T-helper 2 cell (primary cell): ENCODE measurements at places on chromosomes 16 and 17.

- DNase-seq, result no peak
Observed at GRCh38 chr16:15811481-15812400, 45.1 kb downstream of the MYH11 start.

GRCh38 chr17:10844621-10845387 is 6.9 kb upstream of the PIRT start:
- DNase-seq, result peak; percentile 62

GRCh38 chr16:57867000-57867561 is 64.8 kb upstream of the KIFC3 start:
- DNase-seq, result no peak

DNA sequence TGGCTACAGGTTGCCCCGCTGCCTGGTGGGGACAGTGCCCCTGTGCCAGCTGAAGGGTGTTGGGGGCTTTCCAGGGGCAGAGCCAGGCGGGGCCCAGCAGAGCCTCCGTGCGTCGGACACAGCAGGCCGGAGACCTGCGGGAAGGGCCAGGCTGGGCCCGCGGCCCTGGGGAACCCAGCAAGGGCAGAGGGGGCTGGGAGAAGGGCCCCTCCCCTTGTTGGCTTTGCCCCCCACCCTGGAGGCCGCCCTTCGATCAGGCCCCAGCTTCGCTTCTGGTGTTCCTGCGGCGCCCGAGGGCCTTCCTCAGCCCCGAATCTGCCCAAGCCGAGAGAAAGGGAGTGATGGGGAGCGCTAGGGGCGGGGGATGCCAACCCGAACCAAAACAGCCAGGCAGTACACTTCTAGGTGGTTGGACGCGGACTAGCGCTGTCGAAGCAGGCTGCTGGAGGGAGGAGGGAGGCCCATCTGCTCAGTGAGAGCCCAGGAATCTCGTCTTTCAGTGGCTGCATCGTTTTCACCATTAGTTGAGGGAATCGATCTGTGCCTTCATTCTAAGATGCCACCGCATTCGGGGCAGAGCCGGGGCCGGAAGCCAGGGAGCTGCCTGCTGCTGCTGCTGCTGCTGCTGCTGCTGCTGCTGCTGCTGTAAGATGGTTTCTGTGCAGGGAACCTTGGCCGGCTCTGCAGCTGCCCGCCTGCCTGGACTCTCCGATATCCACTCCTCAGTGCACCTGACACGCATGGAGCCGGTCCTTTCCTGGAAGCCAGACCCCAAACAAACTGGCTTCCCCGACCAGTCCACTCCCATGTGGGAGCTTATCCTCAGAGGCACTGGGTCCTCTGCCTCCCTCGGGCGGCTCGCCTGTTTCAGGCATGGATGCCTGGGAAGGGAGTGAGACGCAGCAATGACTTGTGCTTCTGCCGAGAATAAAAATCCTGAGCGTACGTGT is 1.7 kb downstream of the JPH3 start:
- DNase-seq, result no peak

DNA sequence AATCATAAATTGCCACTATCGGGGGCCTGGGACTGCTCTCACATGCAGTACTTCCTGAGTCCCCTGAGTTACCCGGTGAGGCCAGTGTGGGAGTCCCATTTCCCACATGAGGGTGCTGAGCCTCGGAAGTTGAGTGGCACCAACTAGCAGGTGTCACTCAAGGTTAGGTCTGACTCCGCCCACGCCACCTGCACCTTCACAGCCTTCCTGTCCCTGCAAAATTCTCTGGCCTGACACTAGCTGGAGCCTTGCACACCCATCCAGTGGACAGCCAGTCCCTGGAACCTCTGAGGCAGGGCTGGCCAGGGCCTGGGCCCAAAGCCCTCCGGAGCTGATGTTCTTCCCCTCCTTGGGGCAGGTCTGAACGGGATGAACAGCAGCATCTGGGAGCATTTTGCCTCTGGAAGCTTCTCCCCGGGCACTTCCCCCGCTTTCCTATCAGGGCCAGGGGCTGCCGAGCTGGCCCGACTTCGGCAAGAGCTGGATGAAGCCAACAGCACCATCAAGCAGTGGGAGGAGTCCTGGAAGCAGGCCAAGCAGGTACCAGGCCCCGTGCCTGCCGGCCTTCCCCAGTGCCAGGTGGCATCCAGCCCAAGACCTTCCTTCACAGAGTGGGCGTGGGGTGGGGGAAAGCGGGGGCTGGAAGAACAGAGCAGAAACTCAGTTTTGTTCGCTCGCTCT is 21.9 kb downstream of the UNC13D start:
- peak; percentile 44 for DNase-seq

GRCh38 chr16:86288716-86289294 is 221.5 kb upstream of the FOXF1 start:
- no peak for DNase-seq

GRCh38 chr17:17229416-17230384 is 7.3 kb downstream of the FLCN start:
- no peak for DNase-seq

- DNase-seq, result peak; percentile 21
Observed at GRCh38 chr16:3266873-3267537, 10.6 kb upstream of the MEFV start.

DNA sequence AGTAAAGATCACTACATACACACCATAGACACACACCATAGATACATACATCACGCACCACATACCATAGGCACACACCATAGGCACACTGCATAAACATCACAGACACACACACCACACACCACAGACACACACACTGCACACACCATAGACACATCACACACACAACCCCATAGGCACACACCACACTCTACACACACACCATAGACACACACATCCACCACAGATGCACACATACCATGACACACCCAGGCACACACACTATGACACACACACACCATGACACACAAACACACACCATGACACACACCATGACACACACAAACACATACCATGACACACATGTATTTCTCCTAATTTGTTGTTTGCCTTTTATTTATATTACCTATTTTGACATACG is 14.1 kb downstream of the TBC1D16 start:
- no peak for DNase-seq

- no peak for DNase-seq
Observed at GRCh38 chr16:75219088-75219487, 300 bp downstream of the CTRB1 start.

DNA sequence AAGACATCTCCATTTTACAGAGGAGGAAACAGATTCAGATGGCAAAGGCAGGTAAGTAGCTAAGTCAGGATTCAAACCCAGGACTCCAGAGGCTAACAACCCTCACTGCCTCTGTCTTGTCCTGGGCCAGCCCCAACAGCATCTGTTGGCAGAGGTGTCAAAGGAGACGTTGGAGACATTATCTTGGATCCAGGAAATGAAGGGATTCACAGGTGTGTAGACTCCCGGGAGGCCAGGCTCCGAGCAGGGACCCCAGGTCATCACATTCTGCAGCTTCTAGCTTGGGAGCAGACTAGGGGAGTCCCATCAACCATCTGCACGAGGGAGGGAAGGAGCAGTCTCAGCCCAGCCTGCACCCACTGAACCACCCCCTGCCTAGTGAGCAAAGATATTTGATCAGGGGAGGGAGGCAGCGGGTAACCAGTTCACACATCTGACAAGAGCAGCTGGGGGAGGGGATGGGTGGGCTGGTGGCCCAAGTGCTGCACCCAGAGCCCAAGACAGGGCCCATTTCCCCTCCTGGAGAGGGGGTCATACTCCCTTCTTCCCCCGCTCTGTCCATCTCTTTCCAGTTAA is 1.0 kb upstream of the B9D1 start:
- no peak for DNase-seq

GRCh38 chr17:10798332-10798749 is 5.6 kb downstream of the TMEM238L start:
- no peak for DNase-seq

GRCh38 chr17:76442341-76443338 is 10.3 kb downstream of the UBE2O start:
- no peak for DNase-seq

GRCh38 chr17:29579866-29580771 is 9.3 kb downstream of the GIT1 start:
- peak; percentile 83 for DNase-seq

DNA sequence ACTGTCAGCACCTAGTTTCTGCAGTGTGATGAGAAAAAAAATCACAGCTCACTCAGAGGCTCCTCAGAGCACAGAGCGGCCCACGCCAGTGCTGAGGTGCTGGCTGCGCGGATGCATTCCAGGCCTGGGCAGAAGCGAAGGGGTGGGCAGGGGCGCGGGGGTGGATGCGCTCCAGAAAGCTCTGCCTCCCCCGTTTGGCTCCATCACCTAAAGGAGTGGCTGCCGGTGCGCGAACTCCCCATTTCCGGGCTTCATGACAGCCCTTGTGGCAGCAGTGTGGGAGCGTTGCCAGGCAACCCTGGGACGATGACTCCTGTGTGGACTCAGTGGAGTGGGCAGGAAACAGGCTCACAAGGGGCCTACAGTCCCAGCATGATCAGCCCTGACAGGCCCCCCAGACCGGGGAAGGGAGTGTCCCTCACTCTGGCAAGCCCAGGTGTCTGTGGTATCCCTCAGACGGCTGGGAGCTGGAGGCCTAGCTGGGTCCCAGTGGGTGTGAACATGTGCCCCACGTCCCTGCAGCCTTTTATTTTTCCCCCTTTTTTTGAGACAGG is 32.8 kb upstream of the NUDT16L1 start:
- peak; percentile 22 for DNase-seq

DNA sequence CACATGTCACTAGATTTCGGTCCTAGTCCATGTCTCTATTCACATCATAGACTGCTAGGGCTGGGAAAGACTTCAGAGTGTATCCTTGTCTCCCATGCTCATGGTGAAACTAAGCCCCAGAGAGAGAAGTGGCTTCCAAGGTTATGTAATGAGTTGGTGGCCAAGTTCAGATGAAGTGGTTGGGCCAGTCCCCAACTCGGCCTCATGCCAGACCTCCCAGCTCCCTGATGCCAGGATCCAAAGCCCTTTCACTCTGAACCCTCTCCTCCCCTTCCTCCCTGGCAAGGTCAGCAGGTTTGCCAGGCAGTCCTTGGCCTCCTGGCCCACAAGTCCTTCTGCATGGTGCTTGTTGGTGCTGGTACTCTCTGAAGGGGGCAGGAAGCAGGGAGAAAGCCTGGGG is 189.7 kb downstream of the AXIN2 start:
- no peak for DNase-seq

GRCh38 chr17:68840073-68840472 is 115.1 kb downstream of the ABCA8 start:
- no peak for DNase-seq

- DNase-seq, result no peak
Observed at GRCh38 chr17:3972281-3972731, 8.1 kb upstream of the ATP2A3 start.

- no peak for DNase-seq
Observed at GRCh38 chr16:2039274-2040031, 8.2 kb downstream of the NTHL1 start.

DNA sequence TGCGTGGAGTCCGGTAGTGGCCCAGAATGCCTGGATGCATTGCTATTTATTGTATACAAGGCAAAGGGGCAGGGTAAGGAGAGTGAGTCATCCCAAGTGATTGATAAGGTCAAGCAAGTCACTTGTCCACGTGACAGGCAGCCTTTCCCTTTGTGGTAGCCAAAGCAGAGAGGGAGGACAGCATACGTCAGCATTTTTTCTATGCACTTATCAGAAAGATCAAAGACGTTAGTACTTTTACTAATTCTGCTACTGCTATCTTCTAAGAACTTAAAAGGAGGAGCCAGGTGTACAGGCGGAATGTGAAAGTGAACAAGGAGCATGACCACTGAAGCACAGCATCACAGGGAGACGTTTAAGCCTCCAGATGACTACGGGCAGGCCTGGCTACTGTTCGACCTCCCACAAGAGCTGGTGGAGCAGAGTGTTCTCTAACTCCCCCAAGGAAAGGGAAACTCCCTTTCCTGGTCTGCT is 47.9 kb upstream of the ARL4D start:
- DNase-seq, result no peak

DNA sequence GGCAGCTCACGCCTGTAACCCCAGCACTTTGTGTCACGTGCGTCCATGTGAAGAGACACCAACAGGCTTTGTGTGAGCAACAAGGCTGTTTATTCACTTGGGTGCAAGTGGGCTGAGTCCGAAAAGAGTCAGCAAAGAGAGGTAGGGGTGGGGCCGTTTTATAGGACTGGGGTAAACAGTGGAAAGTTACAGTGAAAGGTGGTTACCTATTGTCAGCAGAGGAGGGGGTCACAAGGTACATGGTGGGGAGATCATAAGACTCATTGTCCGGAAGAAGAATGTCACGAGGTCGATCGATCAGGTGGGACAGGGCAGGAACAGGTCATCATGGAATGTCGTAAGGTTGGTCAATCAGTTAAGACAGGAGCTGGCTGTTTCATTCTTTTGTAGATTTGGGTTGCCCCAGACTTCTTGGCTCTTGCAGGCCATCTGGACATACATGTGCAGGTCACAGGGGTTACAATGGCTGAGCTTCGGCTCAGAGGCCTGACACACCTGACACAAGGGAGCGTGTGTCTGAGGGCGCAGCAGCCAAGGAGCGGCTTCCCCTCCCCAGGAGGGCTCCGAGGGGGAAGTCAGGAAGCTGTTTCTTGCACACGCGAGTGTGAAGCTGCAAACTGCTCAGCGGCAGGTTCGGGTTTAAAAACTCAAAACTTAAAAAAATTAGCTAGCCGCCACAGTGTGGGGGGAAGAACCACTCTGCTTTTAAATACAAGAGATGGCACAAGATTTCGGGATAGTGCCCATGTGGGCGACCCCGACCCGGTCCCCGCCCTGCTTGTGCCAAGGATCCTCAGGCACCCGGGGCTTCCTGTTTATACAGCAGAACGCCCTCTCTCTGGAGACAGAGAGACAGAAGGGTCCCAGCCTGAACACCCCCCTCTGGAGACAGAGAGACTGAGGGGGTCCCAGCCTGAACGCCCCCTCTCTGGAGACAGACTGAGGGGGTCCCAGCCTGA is 12.4 kb upstream of the TEX19 start:
- no peak for DNase-seq

- no peak for DNase-seq
Observed at GRCh38 chr16:85395913-85396878, 216.9 kb upstream of the GSE1 start.

DNA sequence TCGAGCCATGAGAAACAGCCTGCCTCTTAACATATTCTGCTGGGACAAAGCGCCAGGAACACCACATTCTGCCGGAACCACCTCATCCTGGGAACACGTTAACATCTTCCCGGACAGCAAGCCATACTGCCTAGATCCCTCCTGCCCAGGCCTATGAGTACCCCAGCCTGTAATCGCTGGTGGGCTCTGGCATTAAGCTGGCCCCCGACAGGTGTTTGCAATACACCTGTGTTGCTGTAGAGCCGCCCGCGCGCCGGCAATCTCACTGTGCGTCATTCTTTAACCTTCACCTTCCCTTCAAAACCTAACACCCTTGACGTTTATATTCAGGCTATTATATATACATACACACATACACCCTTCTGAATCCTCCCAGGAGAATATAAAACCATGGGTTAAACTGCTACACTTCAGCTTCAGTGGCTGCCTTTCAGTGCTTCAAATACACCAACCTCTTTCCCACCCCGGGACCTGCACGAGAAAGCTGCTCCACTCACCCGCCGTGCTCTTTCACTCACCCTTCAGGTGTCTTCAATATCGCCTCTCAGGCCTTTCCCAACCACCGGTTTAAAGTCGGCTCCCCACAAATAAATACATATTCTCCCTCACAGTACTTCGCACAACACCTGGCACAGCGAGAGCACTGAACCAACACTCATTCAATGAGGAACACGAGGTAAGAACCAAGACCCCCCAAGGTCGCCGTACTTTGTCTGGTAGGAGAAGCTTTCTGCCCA is 1.0 kb upstream of the ENDOV start:
- no peak for DNase-seq
